Activated naive CD4-positive, alpha-beta T cell treated with anti-CD3 and anti-CD28 coated beads for 36 hours (primary cell): ENCODE measurements at places on chromosomes 2 and 18. TPM values are rescaled to one million over a fixed set of nuclear protein-coding genes. Genes with fewer than 3 reads are reported as not detected.

- H3K4me1 ChIP-seq = peaks cover 31% of the 10 kb centered on the region
- H3K27ac ChIP-seq = no peak overlapping the region
- peaks cover 3% of the 10 kb centered on the region for H3K27me3 ChIP-seq
These were observed 29.1 kb upstream of the TANK start for GRCh38 chr2:161131074-161131680.

DNA sequence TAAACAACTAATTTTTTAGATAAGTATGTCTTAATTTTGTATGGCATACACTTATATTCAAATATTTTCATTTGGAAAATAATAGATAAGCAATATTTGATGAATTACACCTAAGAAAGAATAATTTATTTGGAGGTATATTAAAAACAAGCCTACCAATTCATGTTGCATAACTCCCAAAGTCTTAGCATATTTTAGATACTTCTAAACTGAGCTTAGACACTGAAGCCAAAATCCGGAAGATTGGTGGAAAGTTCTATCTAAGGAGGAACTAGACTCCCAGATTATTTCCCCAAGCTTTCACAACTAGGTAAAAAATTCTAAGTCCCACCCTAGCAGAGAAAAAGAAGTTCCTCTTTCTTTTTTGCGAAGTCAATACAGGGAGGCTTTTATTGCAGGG, 221.0 kb upstream of the MMADHC start:
- no peak overlapping the region for H3K27ac ChIP-seq
- no peaks in the 10 kb centered on the region for H3K36me3 ChIP-seq
- H3K27me3 ChIP-seq = no peaks in the 10 kb centered on the region

DNA sequence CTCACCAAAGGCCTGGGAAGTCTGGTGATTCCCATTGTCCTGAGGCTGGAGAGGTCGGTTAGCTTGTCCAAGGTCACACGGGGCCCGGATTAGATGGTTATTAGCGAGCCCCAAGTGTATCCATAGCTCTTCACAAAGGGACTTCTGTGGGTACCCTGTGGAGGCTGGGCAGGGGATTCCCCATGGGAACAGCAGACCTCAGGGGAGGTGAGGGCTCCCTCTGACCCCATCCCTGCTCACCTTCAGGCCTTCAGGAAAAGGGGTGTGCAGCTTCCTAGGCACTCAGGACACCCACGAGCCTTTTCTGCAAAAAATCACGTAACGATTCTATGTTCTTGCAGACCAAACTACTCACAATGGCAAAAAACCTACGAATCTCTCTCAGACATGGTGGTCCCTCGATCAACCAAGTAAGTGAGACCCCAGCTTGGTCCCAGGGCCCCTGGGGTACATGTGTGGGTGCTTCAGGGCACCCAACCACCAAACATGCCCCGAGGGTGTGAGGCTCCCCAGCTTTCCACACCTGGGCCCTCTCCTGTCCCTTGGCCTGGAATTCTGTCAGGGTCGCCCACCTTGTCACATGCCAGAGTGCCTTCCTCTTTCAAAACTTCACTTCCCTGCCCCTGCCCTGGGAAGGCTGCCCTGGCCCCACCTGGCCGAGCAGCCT, 40.3 kb downstream of the PDIA6 start:
- no peak overlapping the region for H3K4me3 ChIP-seq
- DNase-seq = no peak
- no peak overlapping the region for H3K27ac ChIP-seq
- no peaks in the 10 kb centered on the region for H3K27me3 ChIP-seq
- no peaks in the 10 kb centered on the region for H3K4me1 ChIP-seq

- no peaks in the 10 kb centered on the region for H3K36me3 ChIP-seq
- no peak for DNase-seq
- H3K4me1 ChIP-seq = no peaks in the 10 kb centered on the region
- no peak overlapping the region for H3K4me3 ChIP-seq
These were observed 327.7 kb downstream of the TMX3 start for GRCh38 chr18:68387246-68387645.

DNA sequence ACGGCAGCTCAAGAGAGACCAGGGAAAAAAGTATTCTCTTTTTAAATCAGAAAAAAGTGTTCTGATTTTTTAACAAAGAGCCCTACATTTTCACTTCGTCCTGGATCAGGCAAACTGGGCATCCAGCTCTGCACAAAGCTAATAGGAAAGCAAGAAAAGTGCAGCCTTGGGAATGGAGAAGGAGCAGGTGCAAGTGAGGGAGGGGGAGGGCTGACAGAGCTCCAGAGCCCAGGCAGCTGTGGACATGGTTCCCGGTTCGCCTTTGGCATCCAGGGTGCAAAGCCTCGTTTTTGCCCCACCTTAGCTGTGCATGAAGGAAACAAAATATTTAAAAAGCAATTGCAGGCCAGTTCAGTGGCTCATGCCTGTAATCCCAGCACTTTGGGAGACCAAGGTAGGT, 82.2 kb downstream of the FAM124B start:
- no peak overlapping the region for H3K27ac ChIP-seq
- no peak overlapping the region for H3K4me3 ChIP-seq
- DNase-seq = no peak
- no peaks in the 10 kb centered on the region for H3K36me3 ChIP-seq
- no peaks in the 10 kb centered on the region for H3K4me1 ChIP-seq

GRCh38 chr2:27209621-27210401, 2.0 kb upstream of the ATRAID start:
- no peak for DNase-seq
- H3K27ac ChIP-seq = no peak overlapping the region
- H3K27me3 ChIP-seq = no peaks in the 10 kb centered on the region
- peak overlapping the region; percentile 31 for H3K4me3 ChIP-seq
- H3K4me1 ChIP-seq = peaks cover 20% of the 10 kb centered on the region

DNA sequence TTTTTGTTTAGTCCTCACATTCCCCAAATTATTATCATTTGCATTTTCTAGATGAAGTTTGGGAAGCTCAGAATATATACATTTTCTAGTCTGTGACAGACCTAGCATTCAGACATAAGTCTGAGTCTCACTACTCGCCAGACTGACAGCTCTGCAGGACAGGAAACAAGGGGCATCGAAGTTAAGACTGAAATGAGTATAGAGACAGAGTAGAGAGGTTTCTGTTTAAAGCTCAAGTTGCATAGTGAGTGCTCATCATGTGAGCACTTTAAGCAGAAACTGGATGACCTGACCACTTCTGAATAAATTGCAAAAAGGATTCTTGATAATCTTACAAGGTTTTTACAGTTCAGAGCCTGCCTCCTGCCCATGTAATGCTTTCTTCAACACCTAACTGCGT, 1.1 kb downstream of the HADHB start:
- peak; percentile 48 for DNase-seq
- no peaks in the 10 kb centered on the region for H3K27me3 ChIP-seq
- peak overlapping the region; percentile 97 for H3K27ac ChIP-seq
- H3K4me1 ChIP-seq = peaks cover 41% of the 10 kb centered on the region

- DNase-seq = no peak
- H3K27ac ChIP-seq = no peak overlapping the region
- H3K36me3 ChIP-seq = no peaks in the 10 kb centered on the region
- H3K27me3 ChIP-seq = no peaks in the 10 kb centered on the region
These were observed 16.6 kb upstream of the GALNT1 start for GRCh38 chr18:35564795-35565453.

GRCh38 chr2:171081649-171082111, 79.0 kb downstream of the TLK1 start:
- peak; percentile 66 for DNase-seq
- H3K36me3 ChIP-seq = peaks cover 25% of the 10 kb centered on the region
- H3K4me1 ChIP-seq = peaks cover 70% of the 10 kb centered on the region
- peak overlapping the region; percentile 23 for H3K4me3 ChIP-seq
- peak overlapping the region; percentile 40 for H3K27ac ChIP-seq
- H3K27me3 ChIP-seq = no peaks in the 10 kb centered on the region

DNA sequence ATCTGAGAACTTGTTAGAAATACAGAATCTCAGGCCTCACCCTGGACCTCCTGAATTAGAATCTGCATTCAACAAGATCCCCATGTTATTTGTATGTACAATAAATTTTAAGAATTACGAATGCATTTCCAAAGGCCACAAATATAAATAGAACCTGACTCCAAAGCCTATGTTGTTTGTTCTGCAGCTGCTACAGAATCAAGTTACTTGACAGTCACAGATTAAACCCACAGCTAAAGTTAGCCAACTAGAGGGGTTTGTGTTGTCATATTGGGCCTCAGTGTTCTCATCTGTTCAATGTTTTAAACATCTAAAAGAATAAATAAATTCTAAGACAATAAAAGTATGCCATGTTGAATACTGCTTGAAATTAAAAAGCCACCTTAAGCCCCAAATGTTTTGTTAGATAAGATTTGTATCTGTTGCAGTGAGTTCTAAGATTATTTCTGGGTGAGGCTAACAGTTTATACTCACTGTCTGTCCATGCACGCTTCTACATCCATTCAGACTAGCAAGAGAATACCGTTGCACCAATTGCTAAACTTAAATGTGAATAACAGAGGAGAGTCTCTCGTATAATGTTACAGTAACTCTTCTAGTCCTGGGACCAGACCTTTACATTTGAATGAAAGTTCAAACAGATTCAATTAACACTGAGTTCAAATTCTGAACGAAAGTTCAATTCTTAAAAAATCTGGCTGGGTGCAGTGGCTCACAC, 200.4 kb downstream of the MEMO1 start:
- H3K4me1 ChIP-seq = peaks cover 12% of the 10 kb centered on the region
- DNase-seq = no peak
- H3K27ac ChIP-seq = no peak overlapping the region
- H3K4me3 ChIP-seq = no peak overlapping the region

- no peak for DNase-seq
- H3K27ac ChIP-seq = peak overlapping the region; percentile 43
- H3K36me3 ChIP-seq = no peaks in the 10 kb centered on the region
- H3K4me1 ChIP-seq = peaks cover 13% of the 10 kb centered on the region
- no peaks in the 10 kb centered on the region for H3K27me3 ChIP-seq
- no peak overlapping the region for H3K4me3 ChIP-seq
These were observed 90.3 kb upstream of the MAP3K20 start for GRCh38 chr2:172985139-172985892.

GRCh38 chr18:35027206-35027605, 14.0 kb upstream of the MAPRE2 start:
- H3K36me3 ChIP-seq = no peaks in the 10 kb centered on the region
- no peak overlapping the region for H3K4me3 ChIP-seq
- peak; percentile 62 for DNase-seq

DNA sequence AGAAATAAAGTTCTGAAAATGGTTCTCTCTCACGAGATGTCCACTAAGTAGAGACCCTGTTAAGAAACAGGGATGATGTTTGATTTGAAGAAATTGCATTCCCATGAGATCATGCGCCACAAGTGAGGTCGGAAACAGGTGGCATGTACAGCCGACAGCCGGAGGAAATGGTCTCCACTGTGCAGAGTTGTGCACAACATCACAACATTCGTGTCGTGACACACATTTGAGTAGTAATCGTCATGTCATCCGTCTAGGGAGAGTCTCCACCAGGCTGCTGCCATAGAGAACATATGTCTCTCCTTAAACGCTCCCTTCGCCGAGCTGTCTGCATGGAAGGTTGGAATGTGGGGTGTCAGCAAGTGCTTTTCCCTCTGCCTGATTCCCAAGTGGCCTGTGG, 84.7 kb downstream of the ASAP2 start:
- H3K36me3 ChIP-seq = no peaks in the 10 kb centered on the region
- no peak overlapping the region for H3K27ac ChIP-seq
- no peak for DNase-seq
- H3K27me3 ChIP-seq = peaks cover 6% of the 10 kb centered on the region

- H3K27me3 ChIP-seq = no peaks in the 10 kb centered on the region
- H3K4me1 ChIP-seq = peaks cover 95% of the 10 kb centered on the region
- H3K36me3 ChIP-seq = peaks cover 41% of the 10 kb centered on the region
- no peak overlapping the region for H3K4me3 ChIP-seq
These were observed 29.3 kb downstream of the MBP start for GRCh38 chr18:77103187-77103850.

- no peaks in the 10 kb centered on the region for H3K36me3 ChIP-seq
- no peaks in the 10 kb centered on the region for H3K4me1 ChIP-seq
- no peak overlapping the region for H3K4me3 ChIP-seq
- H3K27ac ChIP-seq = no peak overlapping the region
- DNase-seq = no peak
These were observed 557.3 kb upstream of the ZNF804A start for GRCh38 chr2:184041077-184041476.

DNA sequence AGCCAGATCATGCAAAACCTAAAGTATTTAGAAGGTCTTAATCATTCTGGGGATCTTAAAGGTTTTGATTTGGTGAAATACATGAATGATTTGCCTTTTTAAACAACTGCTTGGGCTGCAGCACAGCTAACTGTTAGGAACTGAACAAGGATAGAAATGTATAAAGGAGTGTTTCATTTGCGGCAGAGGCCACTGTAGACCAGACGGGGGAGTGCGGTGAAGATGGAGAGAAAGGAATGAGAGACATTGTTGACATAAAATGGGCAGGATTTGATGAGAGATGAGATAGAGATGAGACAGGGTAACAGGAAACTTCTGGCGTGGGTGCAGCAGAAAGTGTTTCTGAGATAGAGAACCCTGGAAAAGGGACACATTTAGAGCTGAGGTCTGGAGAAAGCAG, 308.1 kb downstream of the TMX3 start:
- DNase-seq = no peak
- no peaks in the 10 kb centered on the region for H3K4me1 ChIP-seq
- H3K4me3 ChIP-seq = no peak overlapping the region
- H3K27me3 ChIP-seq = no peaks in the 10 kb centered on the region

- no peaks in the 10 kb centered on the region for H3K36me3 ChIP-seq
- H3K27me3 ChIP-seq = no peaks in the 10 kb centered on the region
- no peaks in the 10 kb centered on the region for H3K4me1 ChIP-seq
These were observed 312.7 kb downstream of the ETAA1 start for GRCh38 chr2:67709835-67710234.

DNA sequence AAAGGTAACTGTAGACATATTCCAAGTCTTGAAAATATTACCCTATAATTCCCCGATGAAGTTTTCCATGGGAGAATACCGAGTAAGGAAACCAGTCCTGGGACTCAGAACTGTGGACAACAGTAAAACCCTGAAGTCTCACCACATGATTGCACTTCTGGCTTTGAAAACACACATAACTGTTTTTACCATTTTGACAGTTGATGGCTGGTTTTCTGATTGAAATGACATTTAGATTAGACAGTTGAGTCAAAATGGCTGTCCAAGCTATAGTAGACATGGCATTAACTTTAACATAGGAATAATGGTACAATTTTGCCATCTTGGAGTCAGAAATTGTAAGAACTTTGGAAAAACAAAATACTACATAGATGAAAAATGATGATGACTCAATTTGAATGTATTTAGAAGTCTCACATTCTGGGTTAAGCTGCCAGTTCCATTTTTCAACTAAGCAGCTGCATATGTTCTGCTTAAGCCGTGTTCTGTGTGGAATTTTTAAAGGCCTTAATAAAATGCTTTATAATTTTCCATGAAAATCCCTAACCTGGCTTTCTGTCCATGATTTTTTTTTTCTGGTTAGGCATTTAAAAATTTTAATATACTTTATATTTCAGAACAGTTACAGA, 38.3 kb upstream of the WIPF1 start:
- H3K36me3 ChIP-seq = peaks cover 27% of the 10 kb centered on the region
- no peaks in the 10 kb centered on the region for H3K27me3 ChIP-seq
- H3K4me3 ChIP-seq = peak overlapping the region; percentile 11
- no peak for DNase-seq
- peak overlapping the region; percentile 99 for H3K27ac ChIP-seq

GRCh38 chr2:9086465-9086864, 83.0 kb upstream of the MBOAT2 start:
- no peaks in the 10 kb centered on the region for H3K36me3 ChIP-seq
- no peak overlapping the region for H3K4me3 ChIP-seq
- DNase-seq = no peak
- no peaks in the 10 kb centered on the region for H3K4me1 ChIP-seq

Gene EXOC6B
- total RNA-seq = 7.5 TPM

Gene PIGN
- 22.6 TPM for total RNA-seq

Gene RAMP1
- total RNA-seq = 0.62 TPM

Gene IL36G
- not detected for total RNA-seq

Gene RNF125
- 12.0 TPM for total RNA-seq

Gene ALPP
- total RNA-seq = not detected
